CD4-positive, alpha-beta T cell treated with Interleukin-12 subunit alpha and Interleukin-12 subunit beta, for 1 hour (primary cell): ENCODE measurements at places on chromosomes 16 and 17.

- no peak for DNase-seq
These were observed 238.7 kb downstream of the HAPSTR1 start for GRCh38 chr16:9330095-9330494.

DNA sequence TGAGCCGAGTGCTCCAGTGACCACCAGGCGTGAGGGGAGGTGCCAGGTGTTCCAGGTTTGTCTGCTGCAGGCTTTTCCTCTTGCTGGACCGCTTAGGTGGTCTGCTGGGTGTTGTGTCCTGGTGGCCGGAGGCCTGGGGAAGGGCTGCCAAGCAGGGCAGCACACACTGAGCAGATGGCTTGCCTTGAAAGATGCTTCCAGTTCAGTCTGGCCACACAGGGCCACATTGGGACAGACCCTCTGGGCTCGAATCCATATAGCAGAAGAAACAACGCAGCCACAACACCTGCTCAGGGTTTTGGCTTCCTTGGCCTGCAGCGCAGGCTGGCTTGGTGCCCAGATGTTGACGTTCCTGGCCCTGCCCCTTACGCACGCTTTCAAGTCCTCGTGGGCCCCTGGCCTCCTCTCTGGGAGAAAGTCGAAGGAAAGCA lies 24.8 kb downstream of the GINS2 start:
- no peak for DNase-seq

GRCh38 chr16:11308493-11309283 lies 27.6 kb upstream of the PRM1 start:
- no peak for DNase-seq

GRCh38 chr16:63422715-63423114 lies 1386.5 kb upstream of the CDH8 start:
- DNase-seq: no peak

- DNase-seq: no peak
These were observed 18.0 kb downstream of the PIEZO1 start for GRCh38 chr16:88766975-88767374.

- DNase-seq: no peak
These were observed 288.4 kb downstream of the IRX3 start for GRCh38 chr16:53998024-53998810.

DNA sequence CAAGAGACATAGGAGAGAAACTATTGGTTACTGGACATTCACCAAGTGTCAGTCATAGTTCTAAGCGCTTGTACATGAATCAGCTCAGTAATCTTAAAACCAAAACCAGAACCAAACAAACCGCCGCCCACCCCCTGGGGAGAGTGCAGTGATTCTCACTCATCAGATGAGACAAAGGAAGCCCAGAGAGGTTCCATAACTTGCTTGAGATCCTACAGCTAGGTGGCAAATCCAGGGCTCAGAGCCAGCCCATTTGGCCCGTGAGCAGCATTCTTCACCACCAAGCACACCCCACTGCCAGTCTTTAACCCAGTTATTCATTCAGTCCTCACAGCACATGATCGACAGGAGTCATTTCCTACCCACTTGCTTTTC lies 37.2 kb upstream of the RGS9 start:
- peak; percentile 48 for DNase-seq

GRCh38 chr17:39564211-39564848 lies 43.4 kb downstream of the NEUROD2 start:
- DNase-seq: no peak

- DNase-seq: no peak
These were observed 279.0 kb downstream of the CPPED1 start for GRCh38 chr16:12524658-12525057.

GRCh38 chr17:82006468-82007227 lies 16.0 kb downstream of the CENPX start:
- no peak for DNase-seq

GRCh38 chr17:47801176-47801765 lies 20.3 kb downstream of the OSBPL7 start:
- no peak for DNase-seq

GRCh38 chr17:65359016-65359415 lies 202.4 kb downstream of the AXIN2 start:
- no peak for DNase-seq

- no peak for DNase-seq
These were observed 12.7 kb downstream of the KRT12 start for GRCh38 chr17:40854175-40854814.

DNA sequence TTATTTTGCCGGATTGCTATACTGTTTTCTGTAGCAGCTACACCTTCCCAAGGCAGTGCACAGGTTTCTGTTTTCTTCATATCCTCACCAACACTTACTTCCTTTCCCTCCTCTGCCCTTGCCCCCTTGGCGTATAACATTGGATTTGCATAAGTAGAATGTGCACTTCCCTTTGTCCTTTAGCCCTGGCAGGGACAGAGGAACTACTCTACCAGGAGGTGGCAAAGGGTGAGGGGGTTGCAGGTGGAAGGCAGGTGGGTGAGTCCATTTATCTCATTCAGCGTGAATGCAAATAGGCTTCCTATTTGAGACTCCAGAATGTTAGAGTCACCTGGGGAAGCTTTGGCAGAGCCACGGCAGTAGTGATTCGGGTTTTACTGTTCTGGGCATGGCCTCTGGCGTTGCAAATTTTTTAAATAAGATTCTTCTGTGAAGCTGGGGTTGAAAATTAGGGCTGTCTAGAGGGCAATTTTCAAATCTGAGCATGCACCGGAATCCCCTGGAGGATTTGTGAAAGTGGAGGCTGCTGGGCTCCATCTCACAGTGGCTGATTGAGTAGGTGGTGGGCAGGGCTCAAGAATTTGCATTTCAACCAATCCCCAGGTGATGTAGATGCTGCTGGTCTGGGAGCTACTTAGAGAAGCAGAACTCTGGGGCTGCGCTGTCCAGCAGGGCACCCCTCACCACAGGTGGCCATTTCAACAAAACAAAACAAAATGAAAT lies 84.7 kb downstream of the PLCG2 start:
- DNase-seq: no peak

DNA sequence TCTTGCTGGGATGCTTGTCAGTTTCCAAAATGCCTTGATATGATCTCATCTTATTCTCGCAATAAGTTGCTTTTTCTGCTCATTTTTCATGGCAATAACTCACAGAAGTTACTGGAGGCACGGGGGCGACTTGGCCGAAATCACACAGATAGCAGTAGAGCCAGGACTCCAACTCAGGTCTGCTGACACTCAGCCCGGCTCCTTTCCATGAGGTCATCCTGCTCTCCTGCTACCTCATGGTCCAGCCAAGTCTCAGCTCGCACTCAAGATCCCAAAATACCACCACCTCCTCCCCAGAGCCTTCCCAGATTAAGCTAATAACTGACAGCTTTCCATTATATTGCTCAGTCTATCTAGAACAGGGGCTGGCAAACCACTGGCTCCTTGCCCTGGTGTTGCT lies 269.5 kb downstream of the MAP2K4 start:
- DNase-seq: no peak

DNA sequence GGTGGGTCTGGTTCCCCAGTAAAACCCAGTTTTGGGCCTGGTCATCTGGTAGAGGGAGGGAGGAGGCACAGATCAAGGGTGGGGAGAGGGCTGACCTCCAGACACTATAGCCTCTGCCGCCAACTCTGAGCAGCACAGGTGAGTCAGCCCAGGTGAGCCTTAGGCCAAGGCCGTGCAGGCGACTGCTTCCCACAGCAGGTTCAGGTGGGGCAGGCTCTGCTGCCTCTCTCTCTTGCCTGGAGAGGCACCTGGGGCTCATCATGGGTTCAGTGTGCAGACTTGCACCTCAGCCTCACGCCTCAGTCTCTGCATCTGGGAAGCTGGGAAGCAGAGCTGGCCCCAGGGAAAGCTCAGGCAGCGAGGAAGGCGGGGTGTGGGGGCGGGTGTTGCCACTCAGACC lies 37.8 kb upstream of the IL34 start:
- DNase-seq: no peak

- no peak for DNase-seq
These were observed 5.6 kb downstream of the KIF1C start for GRCh38 chr17:5003214-5003867.

GRCh38 chr17:46764709-46765401 lies 53.6 kb downstream of the WNT3 start:
- no peak for DNase-seq

DNA sequence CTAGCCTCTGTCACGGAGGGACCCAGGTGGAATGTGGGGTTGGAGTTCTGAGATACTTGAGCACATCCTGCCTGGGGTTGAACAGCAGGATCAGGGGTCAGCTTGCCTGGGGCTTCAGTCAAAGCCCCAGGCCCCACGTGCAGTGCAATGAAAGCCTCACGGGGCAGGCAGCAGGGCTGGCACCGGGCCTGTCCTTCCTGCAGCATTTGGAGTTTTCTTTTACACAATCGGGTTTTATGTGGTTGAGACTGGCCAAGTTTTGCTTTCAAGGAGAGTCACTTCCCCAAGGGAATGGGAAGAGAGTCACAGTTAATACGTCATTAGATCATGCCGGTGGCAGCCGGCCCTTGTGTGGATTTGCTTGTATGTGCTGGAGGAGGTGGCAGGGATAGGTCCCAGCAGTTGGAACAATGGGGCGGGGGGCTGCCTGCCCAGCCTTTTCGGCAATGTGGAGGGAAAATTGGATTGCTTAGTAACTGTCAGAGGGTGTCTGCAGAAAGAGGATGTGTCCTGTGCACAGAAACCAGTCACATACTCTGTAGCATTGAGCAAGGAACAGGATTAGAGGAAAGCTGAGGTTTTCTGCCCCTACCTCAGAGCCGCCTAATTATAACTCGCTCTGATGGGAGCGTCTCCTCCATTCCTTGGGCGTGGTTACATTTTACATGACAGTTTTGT lies 4.5 kb downstream of the RMI2 start:
- no peak for DNase-seq

DNA sequence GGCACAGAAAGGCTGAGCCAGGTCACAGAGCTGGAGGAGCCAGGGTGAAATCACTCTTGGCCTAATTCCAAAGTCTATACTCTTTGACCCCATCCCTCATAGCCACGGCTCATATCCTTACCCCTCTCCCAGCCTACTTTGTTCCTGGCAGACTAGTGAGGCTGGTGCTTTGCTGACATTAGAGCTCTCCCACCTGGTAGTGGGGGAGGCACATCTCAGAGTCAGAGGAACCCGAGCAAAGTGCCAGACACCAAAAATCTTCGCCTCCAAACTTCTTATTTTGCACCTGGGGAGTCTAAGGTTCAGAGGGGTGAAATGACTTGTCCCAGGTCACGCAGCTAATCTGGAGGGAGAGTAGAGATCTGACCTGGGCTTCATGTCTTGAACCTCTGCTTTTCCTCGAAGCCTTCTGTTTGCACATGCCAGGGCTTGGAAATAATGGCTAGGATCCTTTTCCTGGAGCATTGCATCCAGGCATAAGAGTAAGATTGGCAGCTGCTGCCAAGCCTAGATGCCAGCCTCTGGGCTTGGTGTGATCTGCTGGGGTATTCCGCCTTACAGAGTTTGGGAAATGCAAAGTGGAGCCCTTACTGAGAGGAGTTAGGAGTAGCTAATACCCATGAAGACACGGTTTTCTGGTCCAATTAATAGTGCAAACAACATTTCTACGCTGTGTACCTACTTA lies 126.9 kb downstream of the SPACA3 start:
- no peak for DNase-seq

- no peak for DNase-seq
These were observed 2.3 kb upstream of the MAZ start for GRCh38 chr16:29804020-29804419.

- DNase-seq: no peak
These were observed 1.1 kb upstream of the PLEKHG4 start for GRCh38 chr16:67277999-67278772.

- no peak for DNase-seq
These were observed 65.5 kb downstream of the PIGL start for GRCh38 chr17:16282522-16282921.

DNA sequence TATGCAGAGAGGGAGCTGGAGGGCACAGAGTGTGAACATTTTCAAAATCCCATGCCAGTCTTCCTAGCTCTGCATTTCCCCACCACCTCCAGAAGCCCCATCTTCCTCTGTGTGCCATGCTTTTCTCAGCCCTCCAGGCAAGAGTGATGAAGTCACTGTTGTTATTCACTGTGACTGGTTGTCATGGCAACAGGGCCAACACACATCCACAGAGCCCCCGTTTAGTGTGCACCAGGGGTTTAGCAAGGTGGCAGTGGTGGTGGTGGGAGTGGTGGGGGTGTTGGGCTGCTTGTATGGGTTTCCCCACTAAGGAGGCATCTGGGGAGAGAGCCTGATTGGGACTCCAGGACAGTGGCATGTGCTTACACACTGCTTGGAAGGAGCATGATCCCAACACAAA lies 309.9 kb upstream of the ASIC2 start:
- no peak for DNase-seq

DNA sequence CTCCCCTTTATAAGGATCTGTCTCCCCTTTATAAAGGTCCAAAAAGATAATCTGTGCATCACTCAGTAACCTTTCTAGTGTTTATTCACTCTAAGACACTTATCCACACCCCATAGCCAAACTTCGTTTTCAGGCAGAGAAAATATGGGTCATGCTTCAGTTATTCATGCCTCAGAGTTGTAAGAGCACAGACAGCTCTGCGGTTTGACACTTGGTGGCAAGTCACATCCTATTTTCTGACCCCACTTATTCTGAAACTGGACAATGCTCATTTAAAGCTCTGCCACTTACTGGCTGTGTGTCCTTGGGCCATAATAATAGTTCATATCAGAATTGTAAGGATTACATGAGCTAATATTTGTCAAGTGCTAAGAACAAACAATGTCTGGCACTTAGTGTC lies 2.0 kb upstream of the KRTAP2-1 start:
- DNase-seq: no peak

GRCh38 chr17:28946239-28946638 lies 5.1 kb downstream of the PHF12 start:
- DNase-seq: peak; percentile 24

GRCh38 chr16:24930440-24930839 lies 84.7 kb downstream of the SLC5A11 start:
- no peak for DNase-seq

DNA sequence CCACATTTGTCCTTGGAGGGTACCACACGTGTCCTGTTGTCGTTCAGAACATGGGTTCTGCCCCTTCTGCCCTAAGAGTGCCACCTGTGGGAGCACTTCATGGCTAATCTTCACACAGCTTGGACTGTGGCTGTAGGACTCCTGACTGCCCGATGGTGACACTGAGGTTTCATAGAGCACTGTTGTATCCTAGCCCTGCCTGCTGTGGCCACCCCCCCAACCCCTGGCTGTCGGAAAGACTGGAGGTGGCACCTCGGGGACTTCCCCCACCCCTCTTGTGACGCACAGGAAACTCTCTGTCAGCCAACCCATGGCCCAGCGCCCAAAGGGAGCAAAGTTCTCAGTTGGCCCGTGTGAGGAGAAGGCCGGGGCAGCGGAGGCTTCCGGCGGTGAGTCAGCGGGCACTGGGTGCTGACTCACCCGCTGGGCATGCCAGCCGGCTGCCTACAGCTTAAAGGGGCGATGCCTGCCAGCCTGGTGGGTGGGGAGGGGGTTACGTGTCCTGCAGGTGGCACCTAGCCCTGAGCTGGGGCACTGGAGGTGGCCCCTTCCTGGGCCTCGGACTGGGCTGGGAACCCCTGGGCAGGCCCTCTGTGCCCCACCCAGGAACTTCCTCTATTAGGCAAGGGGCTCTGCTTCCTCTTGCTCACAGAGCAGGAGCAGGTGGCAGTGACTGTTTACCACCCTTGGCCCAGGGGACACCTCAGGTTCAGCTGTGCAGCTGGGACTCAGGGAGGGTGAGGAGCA lies 3.4 kb downstream of the MAP2K3 start:
- DNase-seq: peak; percentile 96

GRCh38 chr16:65619606-65620005 lies 497.7 kb upstream of the CDH11 start:
- no peak for DNase-seq

- DNase-seq: no peak
These were observed 21.5 kb downstream of the PARN start for GRCh38 chr16:14608604-14609003.
